ENCODE measurements at places on chromosomes 5 and 9. TPM values are rescaled to one million over a fixed set of nuclear protein-coding genes. Genes with fewer than 3 reads are reported as not detected.

The PIP5KL1 gene
- 2.1 TPM for total RNA-seq

The TRIP13 gene
- 53.3 TPM for total RNA-seq

The GABRA1 gene
- not detected for total RNA-seq

The VCAN gene
- total RNA-seq, result 84.9 TPM

The GMCL2 gene
- not detected for total RNA-seq

The CDC20B gene
- not detected for total RNA-seq

The PRSS3 gene
- total RNA-seq, result 1.3 TPM

The C1QTNF3 gene
- 0.34 TPM for total RNA-seq

The PTAR1 gene
- 20.8 TPM for total RNA-seq

The SLC6A3 gene
- not detected for total RNA-seq

The CCL28 gene
- total RNA-seq, result 0.34 TPM

The PPP2R2B gene
- under 0.01 TPM for total RNA-seq

The NOXA1 gene
- 0.17 TPM for total RNA-seq

The GLDC gene
- 0.34 TPM for total RNA-seq

The PDCD1LG2 gene
- 4.9 TPM for total RNA-seq

The GADD45G gene
- total RNA-seq, result 0.15 TPM

The LPCAT1 gene
- 56.7 TPM for total RNA-seq

The FKTN gene
- 16.4 TPM for total RNA-seq

The IRGM gene
- total RNA-seq, result not detected

The KIF3A gene
- total RNA-seq, result 3.4 TPM

The CDKN2B-AS1 gene
- 0.89 TPM for total RNA-seq

The NR4A3 gene
- under 0.01 TPM for total RNA-seq

The ITGA1 gene
- total RNA-seq, result 12.9 TPM

The CARTPT gene
- not detected for total RNA-seq

The CATSPER3 gene
- total RNA-seq, result 0.30 TPM

The ACOT12 gene
- 0.84 TPM for total RNA-seq

The CDC25C gene
- 29.4 TPM for total RNA-seq

The IFNB1 gene
- total RNA-seq, result not detected

The BRIX1 gene
- 33.0 TPM for total RNA-seq

The F2RL1 gene
- 20.2 TPM for total RNA-seq
